ENCODE measurements at places on chromosomes 5 and 9.

GRCh38 chr5:10904862-10905432, 143.9 kb upstream of the DAP start:
- DNase-seq = no peak

DNA sequence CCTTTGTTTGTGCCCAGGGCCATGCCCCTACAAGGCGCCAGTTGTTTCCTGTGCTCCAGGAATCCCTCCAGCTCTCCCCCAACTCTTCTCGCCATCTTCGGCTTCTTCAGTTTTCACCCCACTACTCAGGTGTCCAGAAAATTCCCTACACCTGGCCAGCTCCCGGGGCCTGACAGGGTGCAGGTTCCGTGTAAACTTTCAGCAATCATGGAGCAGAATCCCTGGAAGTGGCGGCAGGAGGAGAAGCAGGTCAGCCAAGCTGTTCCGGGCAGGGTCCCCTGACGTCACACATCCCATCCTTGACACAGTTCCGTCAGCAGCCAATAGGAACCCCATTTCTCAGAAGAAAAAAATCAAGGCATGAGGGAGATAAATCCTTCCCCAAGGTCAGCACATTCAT, 12.2 kb upstream of the ADGRD2 start:
- no peak for DNase-seq

DNA sequence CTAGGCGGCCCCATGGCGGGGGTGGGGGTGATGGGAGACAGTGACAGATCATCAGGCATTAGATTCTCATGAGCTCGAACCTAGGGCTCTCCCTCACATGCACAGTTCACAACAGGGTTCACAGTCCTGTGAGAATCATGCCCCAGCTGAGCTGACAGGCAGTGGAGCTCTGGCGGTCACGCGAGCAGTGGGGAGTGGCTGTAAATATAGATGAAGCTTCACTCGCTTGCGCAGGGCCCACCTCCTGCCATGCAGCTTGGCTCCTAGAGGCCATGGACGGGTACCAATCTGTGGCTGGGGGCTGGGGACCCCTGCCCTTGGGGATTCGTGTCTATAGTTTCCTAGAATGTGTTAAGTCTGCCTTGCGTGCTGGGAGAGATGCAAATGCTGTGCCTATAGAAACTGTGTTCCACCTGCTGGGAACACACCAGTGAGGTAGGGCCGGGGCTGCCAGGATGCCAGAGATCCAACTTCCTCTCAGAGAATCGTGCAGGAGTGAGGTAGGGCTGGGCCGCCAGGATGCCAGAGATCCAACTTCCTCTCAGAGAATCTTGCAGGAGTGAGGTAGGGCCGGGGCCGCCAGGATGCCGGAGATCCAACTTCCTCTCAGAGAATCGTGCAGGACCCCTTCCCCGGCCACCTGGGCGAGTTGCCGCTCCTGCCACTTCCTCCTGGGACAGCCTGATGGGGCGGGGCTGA, 14.1 kb upstream of the EXOC3 start:
- no peak for DNase-seq

DNA sequence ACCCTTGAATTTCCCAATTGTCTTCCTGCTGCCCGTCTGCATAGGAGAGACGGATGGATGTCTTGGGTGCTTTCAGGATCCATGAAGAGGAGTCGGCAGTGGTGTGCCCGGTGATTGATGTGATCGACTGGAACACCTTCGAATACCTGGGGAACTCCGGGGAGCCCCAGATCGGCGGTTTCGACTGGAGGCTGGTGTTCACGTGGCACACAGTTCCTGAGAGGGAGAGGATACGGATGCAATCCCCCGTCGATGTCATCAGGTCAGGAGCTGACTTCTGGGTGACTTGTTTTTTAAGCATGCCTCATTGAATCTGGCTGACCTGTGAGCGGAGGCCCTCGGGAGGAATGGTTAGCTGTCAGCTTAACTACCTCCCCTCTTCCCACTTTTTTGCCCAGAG, 24.2 kb downstream of the GALNT12 start:
- DNase-seq = no peak

DNA sequence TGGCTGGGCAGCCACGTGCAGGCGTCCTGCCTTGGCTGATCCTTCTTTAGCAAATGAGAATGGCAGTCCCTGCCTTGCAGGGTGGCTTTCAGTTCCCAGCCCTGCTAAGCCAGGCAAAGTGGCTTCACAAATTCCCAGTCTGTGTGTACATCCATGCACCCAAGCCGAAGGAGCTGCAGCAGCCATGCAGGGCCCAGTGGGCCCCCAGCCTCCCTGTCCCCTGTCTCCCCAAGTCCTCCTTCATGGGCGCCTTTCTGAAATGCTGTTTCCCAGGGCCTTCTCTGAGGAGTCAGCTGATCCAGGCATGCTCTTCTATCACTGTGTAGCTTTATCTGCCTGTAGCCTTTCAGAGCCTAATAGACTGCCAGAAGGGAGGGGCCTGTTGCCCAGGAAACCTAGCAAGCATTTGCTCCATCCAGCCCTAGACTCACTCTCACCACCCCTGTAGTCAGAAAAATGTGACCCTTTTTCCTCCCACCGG, 47.4 kb upstream of the SHC3 start:
- no peak for DNase-seq

DNA sequence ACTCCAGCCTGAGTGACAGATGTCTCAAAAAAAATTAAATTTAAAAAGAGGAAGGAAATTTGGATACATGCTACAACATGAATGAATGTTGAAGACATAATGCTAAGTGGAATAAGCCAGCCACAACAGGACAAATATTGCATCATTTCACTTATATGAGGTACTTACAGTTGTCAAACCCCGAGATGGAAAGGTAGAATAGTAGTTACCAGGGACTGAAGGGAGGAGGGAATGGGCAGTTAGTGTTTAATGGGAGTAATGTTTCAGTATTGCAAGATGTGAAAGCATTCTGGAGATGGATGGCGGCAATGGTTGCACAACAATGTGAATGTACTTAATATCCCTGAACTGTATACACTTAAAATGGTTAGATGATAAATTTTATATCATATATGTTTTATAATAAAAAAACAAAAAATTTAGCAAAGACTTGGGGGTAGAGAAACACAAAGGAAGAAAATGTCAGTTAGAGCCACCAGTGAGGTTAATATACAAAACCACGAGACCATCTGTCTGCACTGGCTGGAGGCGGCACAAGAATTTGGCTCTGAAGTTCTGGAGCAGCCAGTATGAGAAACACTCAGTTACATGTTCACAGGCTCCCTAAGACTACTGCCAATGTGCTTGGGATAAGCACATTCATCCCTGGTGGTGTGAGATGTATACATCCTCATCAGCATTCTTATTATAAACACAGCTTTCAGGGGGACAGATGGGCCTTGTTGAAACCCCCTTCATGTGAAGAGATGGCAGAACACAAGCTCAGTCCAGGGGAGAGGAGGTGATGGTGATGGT, 37.0 kb upstream of the RPS23 start:
- DNase-seq = no peak

DNA sequence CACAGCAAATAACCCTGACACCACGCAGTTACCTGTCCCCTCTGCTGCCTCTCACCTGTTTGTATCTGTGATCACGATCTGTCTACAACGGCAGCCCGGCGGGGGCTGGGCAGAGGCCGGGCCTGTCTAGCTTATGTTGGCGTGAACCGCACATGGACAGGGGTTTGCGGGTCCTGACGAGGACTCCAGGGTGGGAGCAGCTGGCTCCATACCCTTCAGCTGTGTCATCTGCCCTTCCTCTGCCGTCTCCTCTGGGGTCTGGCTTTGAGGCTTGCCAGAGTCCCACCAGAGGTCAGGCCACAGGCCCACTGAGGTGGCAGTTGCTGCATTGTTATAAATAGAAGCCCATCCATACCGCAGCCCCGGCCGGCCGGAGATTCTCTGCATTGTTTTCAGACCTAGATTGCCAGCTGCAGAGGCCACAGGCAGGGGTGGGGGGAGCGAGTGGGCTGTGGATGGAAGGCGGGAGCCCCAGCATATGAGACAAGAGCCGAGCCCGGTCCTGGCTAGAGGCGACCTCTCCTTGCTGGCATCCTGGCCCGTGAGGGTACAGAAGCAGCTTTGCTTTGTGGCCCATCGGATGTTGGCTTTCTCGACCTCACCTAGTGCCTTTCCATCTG, 37.8 kb downstream of the FAM78A start:
- DNase-seq = no peak

GRCh38 chr9:113536483-113537228, 73.1 kb downstream of the RGS3 start:
- DNase-seq = no peak

DNA sequence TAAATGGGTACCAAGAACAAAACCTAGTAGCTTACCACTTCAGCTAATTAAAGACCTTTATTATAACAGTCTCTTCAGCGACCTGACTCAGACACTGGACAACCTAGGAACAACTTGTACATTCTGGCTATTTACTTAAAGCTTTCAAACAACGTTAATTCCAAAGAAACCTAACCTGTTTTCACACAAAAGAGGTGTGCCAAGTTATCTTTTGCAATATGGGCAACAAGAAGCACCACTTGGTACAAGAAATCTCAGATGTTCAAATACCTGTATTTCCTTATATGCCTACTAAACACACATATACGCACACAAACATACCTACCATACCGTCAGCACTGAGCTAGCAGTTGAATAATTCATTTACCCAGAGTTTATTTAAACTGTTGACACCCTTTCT, 23.0 kb downstream of the RNF145 start:
- DNase-seq = no peak

Data from NCI-H524 treated with DMSO at 0.1 percent for 48 hours (cell line).